B cell (primary cell): ENCODE measurements at places on chromosomes 4 and X. TPM values are rescaled to one million over a fixed set of nuclear protein-coding genes. Genes with fewer than 3 reads are reported as not detected.

The COX18 gene
- 12.7 and 14.4 TPM in 2 replicates for total RNA-seq

GRCh38 chr4:127416115-127416514 is 216.6 kb upstream of the INTU start:
- DNase-seq: no peak

DNA sequence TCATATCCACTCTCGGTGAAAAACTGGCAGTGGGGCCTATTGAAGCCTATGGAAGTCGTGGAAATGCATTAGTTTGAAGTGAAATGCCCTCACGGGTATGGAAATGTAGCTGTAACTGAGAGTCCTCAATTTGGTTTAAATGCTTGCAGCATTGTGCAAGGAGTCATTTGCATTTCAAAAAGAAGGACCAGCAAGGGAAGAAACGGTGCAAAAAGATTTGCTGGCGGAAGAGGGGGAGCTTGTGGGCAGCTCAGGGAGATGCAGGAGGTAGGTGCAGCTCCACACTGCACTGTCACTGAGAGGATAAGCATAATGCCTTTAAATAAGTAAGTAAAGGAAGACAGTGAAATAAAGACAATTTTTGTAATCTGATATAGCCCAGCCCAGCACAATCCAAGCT is 400.4 kb upstream of the DIPK2B start:
- no peak for DNase-seq

The RNF128 gene
- total RNA-seq: not detected in 2 replicates

- no peak for DNase-seq
Measured at GRCh38 chr4:80183250-80184052, 13.9 kb upstream of the PRDM8 start.

- DNase-seq: no peak
Measured at GRCh38 chr4:73432169-73433000, 3.6 kb upstream of the AFP start.

DNA sequence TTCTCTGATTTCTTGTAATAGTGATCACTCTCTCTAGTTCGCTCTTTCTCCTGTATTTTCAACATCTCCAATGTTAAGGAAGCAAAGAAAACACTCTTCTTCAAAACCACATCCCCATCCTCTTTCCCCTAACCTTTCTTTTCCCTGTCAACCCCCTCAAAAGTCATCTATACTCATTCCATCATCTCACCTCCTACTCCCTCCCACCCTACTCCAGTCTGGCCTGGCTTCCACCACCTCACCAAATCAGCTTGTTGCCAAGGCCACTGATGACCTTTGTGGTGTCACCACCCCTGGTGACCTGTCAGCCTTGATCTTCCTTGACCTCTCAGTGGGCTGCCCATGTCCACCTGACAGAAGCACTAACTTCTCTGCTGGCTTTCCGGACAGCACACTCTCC is 2.3 kb downstream of the FAM3A start:
- DNase-seq: no peak

DNA sequence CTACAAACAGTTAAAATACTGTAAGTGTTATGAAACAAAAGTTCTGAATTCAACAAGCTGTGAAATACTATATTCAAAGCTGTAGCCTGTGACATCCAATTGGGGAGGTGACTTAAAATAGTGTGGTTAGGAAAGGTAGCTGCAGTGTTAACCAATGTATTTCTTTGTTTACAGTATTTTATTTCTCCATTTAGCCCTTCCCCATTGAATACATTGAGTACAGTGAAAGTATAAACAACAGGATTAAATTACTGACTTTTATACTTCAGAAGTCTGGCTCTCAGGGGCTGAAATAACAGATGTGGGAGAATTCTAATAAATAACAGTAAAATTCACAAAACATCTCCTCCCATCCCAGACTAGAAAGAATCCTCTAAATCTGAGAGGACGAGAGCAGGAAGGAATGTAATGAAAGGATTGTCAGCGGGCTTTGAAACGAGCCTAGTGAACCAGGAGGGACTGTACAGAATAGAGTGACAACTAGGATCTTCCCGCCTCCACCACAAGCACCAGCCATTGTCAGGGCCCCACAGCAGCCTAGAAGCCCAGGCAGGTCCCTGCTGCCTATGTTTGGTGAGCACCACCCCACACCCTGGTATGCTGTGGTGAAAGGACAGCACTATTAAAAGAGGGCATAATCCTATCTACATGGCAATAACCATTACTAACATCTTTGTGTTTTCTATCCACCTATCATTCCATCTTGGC is 73.7 kb downstream of the SPCS3 start:
- DNase-seq: no peak

DNA sequence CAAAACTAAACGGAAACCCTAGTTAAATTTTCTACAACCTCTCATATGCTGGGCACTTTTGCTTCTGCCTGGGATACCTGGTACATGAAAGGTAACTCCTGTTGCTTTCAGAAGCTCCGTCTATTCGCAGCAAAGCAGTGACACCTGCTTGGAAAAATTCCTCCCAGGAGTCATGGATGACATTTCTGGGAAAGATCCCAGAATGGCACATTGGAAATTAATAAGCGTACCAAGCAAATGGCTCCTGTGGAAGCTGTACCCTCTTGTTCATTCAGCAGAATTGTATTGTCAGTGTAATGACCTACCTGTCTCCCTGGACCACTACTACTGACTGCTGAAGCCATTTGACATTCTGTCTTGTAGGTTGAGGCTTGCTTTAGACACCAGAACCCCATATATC is 349.7 kb upstream of the NOCT start:
- no peak for DNase-seq

The UGT2B17 gene
- total RNA-seq: 0.41 and 0.52 TPM in 2 replicates

GRCh38 chr4:45036677-45037076 is 310.3 kb upstream of the GNPDA2 start:
- DNase-seq: no peak

GRCh38 chr4:177093964-177094363 is 215.7 kb upstream of the NEIL3 start:
- DNase-seq: no peak

GRCh38 chrX:136710325-136710951 is 62.5 kb downstream of the CD40LG start:
- peak; percentile 72 for DNase-seq

The CLCN5 gene
- total RNA-seq: 3.6 and 6.3 TPM in 2 replicates

GRCh38 chrX:37509349-37509748 is 62.1 kb upstream of the LANCL3 start:
- DNase-seq: peak; percentile 8

GRCh38 chrX:107736781-107737531 is 38.6 kb downstream of the TSC22D3 start:
- no peak for DNase-seq

DNA sequence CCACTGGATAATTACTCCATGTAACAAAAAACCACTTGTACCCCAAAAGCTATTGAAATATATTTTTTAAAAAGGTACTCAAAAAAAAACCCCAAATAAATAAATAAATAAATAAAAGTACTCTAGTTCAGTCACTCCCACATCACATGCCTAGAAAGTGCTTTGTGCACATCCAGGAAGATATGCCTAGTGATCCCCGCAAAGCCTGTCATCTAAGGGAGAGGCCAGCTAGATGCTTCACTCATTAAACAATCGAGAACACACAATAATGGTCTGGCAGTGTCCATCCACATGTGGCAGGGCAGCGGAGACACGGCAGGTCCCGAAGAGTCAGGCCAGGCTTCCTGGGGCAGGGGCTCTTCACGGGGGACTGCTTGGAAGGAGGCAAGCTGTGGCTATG is 47.6 kb downstream of the RAB33B start:
- no peak for DNase-seq

DNA sequence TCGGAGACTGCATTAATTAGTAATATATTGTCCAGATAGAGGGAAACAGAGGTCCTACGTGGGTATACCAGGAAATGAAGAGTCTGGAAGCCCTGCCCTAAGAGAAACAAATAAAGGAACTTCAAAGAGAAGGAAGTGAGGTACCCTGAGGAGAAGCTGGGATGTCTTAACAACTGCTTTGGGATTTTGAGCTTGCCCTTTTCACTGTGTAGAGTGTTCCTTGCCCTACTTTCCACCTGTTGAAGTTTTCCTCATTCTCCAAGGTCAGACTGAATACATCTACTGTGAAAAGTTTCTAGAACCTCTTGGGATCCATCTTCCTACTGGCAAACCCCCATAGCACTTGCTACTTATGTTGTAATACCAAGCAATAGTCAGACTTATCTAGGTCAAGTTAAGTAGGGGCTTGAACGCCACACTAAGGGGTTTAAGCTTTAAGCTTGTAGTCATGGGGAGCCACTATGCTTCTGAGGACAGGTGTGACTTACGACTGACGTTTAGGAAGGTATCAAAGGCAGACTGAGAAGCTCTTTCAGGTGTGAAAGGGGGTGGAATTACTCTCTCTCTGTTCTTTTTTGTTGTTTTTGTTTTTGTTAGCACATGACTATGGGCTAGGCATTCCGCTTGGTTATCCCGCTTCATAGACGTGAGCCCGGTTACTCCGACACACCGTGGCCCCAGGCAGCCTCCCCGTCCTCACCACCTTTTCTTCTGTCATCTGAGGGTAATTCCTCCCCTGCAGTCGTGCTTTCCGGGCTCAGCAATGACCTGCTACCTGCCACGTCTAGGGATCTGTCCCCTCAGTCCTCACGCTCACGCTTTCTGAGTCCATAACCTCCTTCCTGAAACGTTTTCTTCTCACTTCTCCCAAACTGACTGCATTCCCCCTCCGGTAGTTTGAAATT is 959 bp upstream of the REST start:
- DNase-seq: peak; percentile 33

The FAT1 gene
- total RNA-seq: 0.07 and 0.15 TPM in 2 replicates

DNA sequence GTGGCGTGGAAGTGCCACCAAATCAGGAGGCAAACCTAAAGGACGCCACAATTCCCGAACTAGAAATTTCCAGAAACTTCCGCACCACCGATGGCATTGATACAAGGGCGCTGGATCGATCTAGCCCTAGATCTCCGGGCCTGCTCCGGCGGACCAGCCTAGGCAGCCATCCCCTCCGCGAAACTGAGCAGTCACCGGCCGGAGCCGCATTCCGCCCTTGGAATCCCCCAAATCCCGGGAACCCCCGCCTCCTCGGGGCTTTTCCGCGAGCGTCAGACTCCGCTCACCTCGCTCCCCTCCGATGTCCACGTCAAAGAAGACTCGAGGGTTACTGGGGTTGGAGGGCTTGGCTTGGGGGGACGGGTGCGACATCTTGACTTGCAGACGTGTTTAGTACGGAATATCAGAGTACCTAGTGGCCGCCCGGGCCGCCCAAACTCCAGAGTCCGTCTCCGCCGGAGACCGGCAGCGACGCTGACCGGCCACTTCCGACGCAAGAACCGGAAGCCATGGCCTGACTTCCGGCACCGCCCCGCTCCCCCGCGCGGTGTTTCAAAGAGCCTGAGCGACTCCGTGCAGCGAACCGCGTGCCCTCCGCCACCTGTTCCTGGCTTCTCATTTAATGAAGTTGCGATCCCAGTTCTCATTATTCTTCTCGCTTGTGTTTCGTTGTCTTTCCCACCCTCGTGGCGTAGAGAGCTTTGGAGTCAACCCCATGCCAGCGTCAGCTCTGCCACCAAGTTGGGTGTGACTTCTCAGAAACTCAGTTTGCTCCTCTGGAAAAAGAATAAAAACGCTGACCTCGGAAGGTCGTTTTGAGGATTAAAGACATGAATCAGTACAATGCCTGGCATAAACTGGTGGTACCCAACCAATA is at the start of gene PPID:
TSS of gene PPID (minus strand) at position 480 of the 877 bp plus-strand sequence. CDS start at position 372, 108 bp downstream.
- peak; percentile 89 for DNase-seq

The AVPR2 gene
- 0.53 TPM in 1 of 2 replicates, not detected in the other for total RNA-seq

DNA sequence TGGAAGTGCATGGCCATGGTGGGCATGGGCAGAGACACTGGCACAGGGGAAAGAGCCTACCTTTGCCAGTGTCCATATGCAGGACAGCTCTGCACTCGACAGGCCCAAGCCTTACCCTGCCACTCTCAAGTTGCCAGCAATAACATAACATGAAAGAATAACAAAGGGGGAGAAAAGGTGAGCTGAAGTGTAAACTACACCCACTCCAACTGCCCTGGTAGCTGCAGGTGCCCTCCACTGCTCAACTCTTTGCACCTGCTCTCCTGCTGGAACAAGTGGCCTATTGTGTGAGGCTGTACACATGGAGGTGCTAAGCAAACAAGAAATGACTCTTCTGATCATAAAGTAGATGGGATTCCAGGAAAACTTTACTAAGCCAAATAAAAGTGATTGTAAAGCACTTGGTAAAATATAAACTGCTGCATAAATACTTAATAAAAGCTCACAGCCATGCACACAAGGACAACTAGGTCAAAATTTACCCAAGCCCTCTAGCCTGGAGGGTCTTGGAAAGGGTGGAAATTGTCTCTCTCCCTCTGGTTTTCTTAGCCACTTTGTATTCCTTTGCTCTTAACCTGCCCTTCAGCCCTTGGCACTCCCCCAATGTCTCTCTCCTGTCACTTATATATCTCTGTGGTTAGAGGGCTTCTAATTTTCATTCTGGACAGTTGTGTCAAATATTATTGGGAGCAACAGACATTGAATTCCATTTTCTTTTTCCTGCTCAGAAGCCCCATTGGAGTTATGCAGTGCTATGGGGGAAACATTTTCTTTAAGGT is 261.2 kb upstream of the GPC4 start:
- no peak for DNase-seq

DNA sequence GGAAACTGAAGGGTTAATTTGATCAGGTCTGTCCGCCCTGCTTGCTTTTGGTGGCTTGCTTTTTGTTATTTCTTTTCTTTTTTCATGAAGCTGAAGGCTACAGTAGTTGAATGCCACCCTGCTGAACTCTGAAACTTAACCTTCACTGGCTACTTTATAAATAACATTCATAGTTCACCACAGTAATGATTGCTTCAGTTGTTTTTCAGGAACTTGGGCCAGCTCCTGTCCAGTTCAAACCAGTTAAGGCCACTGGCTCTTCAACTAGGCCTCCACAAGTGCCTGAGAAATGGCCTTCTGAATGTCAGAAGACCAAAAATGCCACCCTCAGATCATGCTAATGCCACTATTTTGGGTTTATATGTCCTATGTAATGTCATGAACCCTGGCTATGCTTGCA is 7.7 kb upstream of the ASB9 start:
- DNase-seq: no peak

GRCh38 chr4:188550296-188550695 is 411.1 kb downstream of the TRIML1 start:
- DNase-seq: no peak

DNA sequence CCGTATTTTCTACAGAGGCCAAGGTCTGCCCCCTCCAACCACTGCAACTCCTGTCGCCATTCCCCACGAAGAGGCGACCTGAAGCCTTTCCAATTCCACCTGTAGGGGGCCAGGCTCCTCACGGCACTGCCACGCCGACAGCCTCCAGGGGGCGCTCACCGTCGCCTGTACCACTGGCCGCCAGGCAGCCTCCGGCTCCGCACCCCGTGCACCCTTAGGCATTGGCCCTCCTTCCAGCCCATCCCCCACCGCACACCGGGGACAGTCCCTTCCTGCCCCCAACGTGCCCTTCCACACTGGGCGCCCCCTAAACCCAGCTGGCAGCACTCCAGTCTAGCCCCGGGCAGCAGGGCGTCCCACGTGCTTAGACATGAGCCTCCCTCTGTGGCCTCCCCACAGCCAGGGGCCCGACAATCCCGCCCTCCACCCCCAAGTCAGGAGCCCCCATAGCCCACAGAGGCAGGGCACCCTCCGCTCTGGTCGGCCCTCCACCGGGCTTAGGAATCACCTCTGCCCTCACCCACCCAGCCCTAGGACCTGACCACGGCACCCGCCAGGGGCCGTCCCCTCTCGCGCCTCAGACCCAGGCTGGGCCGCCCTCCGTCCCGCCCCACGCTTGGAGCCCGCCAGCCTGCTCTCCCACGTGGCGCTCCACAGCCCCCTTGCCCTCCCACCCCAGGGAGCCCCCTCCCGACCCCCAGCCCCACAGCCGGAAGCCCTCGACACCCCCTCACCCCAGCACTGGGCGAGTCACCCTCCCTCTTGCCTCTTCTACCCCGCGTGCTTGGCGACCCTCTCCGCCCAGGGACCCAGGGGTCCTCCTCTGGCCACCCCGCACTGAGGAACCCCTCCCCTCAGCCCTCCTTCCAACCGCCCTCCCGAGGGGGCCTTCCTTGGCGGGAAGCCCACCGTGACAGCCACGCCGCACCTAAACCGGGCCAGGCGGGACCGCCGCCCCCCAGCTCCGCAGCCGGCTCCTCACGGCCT is 711 bp downstream of the PNMA6E start:
- DNase-seq: peak; percentile 46
